ENCODE measurements at places on chromosomes 1 and 21.

- peaks cover 4% of the 10 kb centered on the region for H3K27me3 ChIP-seq
- no peak overlapping the region for H3K4me3 ChIP-seq
- no peaks in the 10 kb centered on the region for H3K4me1 ChIP-seq
- H3K27ac ChIP-seq, result no peak overlapping the region
- no peak for DNase-seq
Observed at GRCh38 chr21:15192243-15192642, 127.4 kb upstream of the NRIP1 start.

DNA sequence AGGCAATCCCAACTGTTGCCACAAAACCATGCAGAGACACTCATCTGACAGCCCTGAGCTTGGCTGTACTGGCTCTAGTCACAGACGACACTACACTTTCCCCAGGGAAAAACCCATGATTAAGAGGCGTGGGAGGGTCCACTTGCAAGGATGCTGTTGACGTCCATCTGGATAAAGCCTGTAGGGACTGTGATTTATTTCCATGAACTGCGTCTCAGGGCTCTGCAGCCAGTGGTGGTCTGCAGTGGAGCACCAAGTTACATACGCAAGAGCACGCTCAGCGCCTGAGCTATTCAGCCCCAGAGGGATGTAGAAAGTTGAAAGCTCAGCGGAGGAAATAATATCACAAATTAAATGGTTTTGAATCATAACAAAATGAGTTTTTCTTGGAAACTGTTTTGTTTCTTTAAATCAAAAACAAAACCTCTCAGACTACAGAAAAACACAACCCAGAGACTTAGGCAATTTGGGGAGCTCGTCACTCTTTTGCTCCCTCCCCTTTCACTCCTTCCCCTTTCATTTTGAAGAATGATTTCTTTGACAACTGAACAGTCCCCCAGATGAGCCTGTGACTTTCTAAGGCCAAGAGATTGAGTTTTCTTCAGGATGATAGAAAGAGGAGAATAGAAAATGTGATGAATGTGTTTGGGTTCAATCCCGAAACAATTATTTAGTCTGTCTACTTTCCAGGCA is 71.2 kb downstream of the NGF start:
- H3K4me1 ChIP-seq, result no peaks in the 10 kb centered on the region
- H3K36me3 ChIP-seq, result no peaks in the 10 kb centered on the region
- peaks cover 14% of the 10 kb centered on the region for H3K27me3 ChIP-seq
- H3K27ac ChIP-seq, result no peak overlapping the region
- no peak overlapping the region for H3K4me3 ChIP-seq

GRCh38 chr21:43949499-43950208 is 62.5 kb upstream of the TRAPPC10 start:
- peak overlapping the region; percentile 27 for H3K27ac ChIP-seq
- no peak for DNase-seq
- H3K4me1 ChIP-seq, result peaks cover 17% of the 10 kb centered on the region
- peak overlapping the region; percentile 37 for H3K4me3 ChIP-seq

GRCh38 chr1:162632698-162633080 is 425 bp downstream of the DDR2 start:
- no peak overlapping the region for H3K4me3 ChIP-seq
- H3K27me3 ChIP-seq, result peaks cover 39% of the 10 kb centered on the region
- no peak overlapping the region for H3K27ac ChIP-seq
- no peaks in the 10 kb centered on the region for H3K36me3 ChIP-seq

- no peak overlapping the region for H3K27ac ChIP-seq
- no peaks in the 10 kb centered on the region for H3K27me3 ChIP-seq
- DNase-seq, result no peak
- no peak overlapping the region for H3K4me3 ChIP-seq
- peaks cover 27% of the 10 kb centered on the region for H3K4me1 ChIP-seq
Observed at GRCh38 chr1:165772739-165773138, 4.1 kb upstream of the TMCO1 start.

DNA sequence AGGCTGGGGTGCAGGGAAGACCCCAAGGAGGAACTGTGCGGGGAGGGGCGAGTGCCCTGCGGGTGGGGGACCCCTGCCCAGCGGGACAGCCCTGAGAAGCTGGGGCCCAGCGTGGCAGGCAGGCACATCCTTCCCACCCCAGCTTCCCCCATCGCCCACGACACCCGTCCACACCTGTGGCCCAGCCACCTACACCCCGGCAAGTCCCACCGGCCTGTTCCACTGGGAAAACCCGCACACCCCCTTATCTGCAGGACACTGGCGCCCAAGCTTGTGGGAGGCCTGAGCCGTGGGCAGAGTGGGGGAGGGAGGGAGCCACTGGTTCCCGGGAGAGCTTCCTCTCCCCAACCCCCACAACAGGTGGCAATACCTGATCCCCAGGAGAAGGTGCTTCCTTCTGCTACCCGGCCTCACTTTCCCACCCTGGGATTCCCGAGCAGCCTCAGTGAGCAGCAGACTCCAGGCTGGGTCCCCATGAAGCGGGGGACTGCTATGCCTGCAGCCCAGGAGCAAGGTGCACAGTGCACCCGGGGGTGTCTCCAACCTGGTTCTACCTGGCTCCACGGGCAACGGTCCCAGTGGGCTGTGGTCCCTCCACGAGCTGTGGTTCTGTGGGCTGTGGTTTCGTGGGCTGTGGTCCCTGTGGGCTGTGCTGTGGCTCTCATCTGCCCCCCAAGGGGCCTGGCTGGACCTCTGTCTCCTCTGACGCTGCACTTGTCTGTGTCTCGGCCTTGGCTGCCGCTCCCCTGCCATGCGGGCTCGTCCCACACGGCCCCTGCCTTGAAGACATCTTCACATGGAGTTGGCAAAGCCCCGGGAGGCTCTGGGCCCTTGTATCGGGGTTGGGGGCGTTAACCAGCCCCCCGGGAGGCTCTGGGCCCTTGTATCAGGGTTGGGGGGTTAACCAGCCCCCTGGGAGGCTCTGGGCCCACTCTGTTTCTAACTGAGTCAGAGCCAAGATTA is 37.8 kb upstream of the POFUT2 start:
- H3K4me1 ChIP-seq, result peaks cover 24% of the 10 kb centered on the region
- DNase-seq, result no peak
- no peak overlapping the region for H3K4me3 ChIP-seq
- peaks cover 34% of the 10 kb centered on the region for H3K27me3 ChIP-seq
- H3K27ac ChIP-seq, result no peak overlapping the region

GRCh38 chr1:245694753-245695195 is 540.0 kb downstream of the KIF26B start:
- H3K4me3 ChIP-seq, result no peak overlapping the region
- peaks cover under 1% of the 10 kb centered on the region for H3K27me3 ChIP-seq
- H3K4me1 ChIP-seq, result peaks cover 12% of the 10 kb centered on the region
- H3K36me3 ChIP-seq, result no peaks in the 10 kb centered on the region

DNA sequence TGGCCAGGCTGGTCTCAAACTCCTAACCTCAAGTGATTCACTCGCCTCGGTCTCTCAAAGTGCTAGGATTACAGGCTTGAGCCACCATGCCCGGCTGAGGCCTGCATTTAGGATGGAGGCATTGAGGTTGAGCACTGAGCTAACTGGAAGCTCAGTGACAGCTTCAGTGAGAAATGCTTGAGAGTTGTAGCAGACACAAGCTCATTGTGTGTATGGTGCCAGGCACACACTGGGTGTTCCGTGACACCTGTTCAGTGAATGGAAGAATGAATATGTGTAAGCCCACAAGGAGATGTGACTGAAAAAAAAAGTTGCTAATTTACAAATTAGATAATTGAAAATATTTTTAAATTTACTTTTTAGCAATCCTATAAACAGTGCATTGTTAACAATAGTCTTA is 21.8 kb downstream of the LURAP1 start:
- H3K27ac ChIP-seq, result no peak overlapping the region
- H3K27me3 ChIP-seq, result no peaks in the 10 kb centered on the region
- no peak for DNase-seq

DNA sequence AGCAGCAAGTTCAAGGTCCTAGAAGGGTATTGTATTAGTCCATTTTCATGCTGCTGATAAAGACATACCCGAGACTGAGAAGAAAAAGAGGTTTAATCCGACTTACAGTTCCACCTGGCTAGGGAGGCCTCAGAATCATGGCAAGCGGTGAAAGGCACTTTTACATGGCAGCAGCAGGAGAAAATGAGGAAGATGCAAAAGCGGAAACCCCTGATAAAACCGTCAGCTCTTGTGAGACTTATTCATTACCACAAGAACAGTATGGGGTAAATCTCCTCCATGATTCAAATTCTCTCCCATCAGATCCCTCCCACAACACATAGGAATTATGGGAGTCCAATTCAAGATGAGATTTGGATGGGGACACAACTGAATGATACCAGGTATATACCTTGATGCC is 409.5 kb downstream of the NTNG1 start:
- no peak for DNase-seq
- no peak overlapping the region for H3K4me3 ChIP-seq
- no peaks in the 10 kb centered on the region for H3K27me3 ChIP-seq

- H3K27ac ChIP-seq, result no peak overlapping the region
- no peak for DNase-seq
- no peaks in the 10 kb centered on the region for H3K27me3 ChIP-seq
Observed at GRCh38 chr1:27795601-27796000, 22.6 kb downstream of the STX12 start.

DNA sequence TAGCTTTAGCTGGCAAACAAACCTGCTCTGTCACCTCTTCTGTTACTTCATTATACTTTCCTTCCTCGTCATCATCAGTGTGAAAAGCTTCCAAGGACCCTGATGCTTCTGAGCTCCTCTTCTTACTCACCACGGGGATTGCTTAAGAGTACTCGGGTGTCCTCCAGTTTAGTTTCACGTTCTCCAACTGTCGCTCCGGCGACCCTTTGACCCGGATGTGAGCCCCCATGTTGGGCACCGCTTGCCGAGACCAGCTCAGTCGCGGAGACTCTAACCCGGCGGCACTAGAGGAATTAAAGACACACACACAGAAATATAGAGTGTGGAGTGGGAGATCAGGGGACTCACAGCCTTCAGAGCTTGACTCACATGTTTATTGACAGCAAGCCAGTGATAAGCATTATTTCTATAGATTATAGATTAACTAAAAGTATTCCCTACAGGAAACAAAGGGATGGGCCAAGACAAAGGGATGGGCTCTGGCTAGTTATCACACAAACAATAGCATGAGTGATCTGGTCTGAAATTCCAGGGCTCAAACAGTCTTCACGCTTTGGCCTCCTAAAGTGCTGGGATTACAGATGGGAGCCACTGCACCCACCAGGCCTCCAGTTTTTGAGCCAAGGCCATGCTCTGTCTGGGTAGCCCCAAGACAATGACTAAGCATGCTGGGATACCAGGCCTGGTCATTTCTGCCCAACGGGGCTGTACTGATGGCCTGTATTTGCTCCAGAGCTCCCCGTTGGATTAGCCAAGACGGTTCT is 30.1 kb upstream of the ENO1 start:
- H3K27me3 ChIP-seq, result no peaks in the 10 kb centered on the region
- no peak overlapping the region for H3K4me3 ChIP-seq
- no peak for DNase-seq
- H3K4me1 ChIP-seq, result no peaks in the 10 kb centered on the region
- no peaks in the 10 kb centered on the region for H3K36me3 ChIP-seq
- H3K27ac ChIP-seq, result no peak overlapping the region

DNA sequence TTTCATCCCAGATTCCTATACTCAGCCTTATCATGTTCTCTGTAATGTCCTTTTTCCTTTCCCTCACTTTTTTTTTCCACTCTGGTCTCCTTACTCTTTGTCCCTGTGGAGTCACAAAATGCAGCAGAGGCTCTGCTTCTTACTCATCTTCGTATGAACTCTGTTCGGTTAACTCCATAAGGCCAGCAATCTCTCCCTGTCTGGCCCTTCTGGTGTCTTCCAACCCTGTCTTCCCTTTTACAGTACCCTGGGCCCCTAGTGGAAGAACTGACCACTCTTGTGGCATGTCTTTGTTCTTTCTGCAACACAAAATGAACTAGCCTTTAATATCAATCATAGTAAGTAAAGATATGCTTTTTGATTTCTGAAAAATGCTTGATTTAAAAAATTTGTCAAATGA is 7.1 kb downstream of the CD101 start:
- no peak overlapping the region for H3K4me3 ChIP-seq
- H3K27me3 ChIP-seq, result no peaks in the 10 kb centered on the region
- no peak for DNase-seq
- H3K27ac ChIP-seq, result peak overlapping the region; percentile 48

- H3K4me1 ChIP-seq, result peaks cover 23% of the 10 kb centered on the region
- H3K36me3 ChIP-seq, result peaks cover 6% of the 10 kb centered on the region
Observed at GRCh38 chr1:159172614-159173291, 1.3 kb downstream of the CADM3 start.

- no peaks in the 10 kb centered on the region for H3K36me3 ChIP-seq
- peak overlapping the region; percentile 88 for H3K4me3 ChIP-seq
- H3K27me3 ChIP-seq, result no peaks in the 10 kb centered on the region
- DNase-seq, result peak; percentile 59
Observed at GRCh38 chr21:41926117-41926806, 27.6 kb downstream of the C2CD2 start.

DNA sequence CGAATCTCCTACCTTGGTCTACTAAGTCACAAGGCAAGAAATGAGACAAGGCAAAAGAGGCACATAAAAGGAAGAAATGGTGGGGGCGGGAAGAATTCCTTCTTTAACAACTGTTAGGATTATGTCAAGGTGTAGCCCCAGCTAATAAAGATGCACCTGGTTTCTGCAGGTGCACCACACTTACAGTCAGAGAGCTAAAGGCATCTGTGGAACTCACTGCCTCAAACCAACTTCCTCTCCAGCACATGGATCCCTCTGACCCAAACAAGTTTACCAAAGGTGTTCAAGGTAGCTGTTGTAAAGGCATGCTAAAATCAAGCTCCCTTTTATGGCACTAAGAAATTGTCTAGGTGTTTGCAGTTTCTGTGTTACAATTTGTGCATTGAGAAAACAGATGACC is 38.1 kb downstream of the TGFBR3 start:
- no peak for DNase-seq
- H3K27me3 ChIP-seq, result no peaks in the 10 kb centered on the region
- no peak overlapping the region for H3K4me3 ChIP-seq
- H3K4me1 ChIP-seq, result no peaks in the 10 kb centered on the region
- H3K36me3 ChIP-seq, result no peaks in the 10 kb centered on the region

GRCh38 chr1:170857955-170858354 is 77.4 kb upstream of the MROH9 start:
- no peaks in the 10 kb centered on the region for H3K4me1 ChIP-seq
- no peaks in the 10 kb centered on the region for H3K36me3 ChIP-seq
- no peak overlapping the region for H3K27ac ChIP-seq
- DNase-seq, result no peak
- H3K4me3 ChIP-seq, result no peak overlapping the region
- H3K27me3 ChIP-seq, result no peaks in the 10 kb centered on the region

DNA sequence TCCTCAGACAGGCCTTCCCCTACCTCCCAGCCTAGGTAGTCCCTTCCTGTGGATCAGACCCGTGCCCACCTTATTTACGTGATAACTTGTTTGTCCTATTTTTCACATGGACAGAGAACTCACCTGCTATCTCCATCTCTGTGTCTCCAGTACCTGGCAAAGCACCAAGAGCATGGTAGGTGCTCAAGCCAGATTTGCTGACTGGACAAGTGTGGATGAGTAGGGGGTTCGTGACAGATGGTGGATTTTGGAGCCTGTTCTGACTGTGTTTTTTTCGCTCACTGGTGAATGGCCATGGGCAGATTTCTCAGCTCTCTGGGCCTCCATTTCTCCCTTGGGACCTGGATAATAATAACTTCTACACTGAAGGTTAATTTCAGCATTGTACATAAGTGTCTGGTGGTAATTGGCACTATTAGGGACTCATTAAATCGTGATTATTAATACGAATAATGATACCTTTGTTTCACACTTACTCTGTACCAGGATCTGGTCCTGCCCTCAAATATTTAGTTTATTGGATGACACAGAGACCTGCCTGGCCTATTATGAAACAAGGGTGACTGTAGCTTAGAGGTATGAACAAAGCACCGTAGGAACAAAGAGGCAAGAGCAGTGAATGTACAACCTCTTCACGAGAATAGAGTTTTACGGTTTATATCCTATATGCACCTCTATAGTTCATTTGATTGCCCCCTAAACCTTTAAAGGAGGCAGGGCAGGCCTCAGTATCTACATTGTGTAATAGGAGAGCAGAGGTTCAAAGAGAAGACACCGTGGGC is 24.5 kb upstream of the SLC26A9 start:
- no peak overlapping the region for H3K27ac ChIP-seq
- H3K4me3 ChIP-seq, result no peak overlapping the region
- no peaks in the 10 kb centered on the region for H3K4me1 ChIP-seq
- DNase-seq, result no peak
- H3K27me3 ChIP-seq, result no peaks in the 10 kb centered on the region
